ENCODE measurements at places on chromosomes 4 and X.
A peak's percentile ranks its signal among the peaks of the same experiment; 100 is the strongest.

- DNase-seq, result no peak
Observed at GRCh38 chr4:37765741-37766140, 60.7 kb upstream of the PGM2 start.

GRCh38 chr4:80489798-80490197 lies 154.3 kb downstream of the CFAP299 start:
- no peak for DNase-seq

- peak; percentile 32 for DNase-seq
Observed at GRCh38 chr4:6404611-6405396, 67.6 kb downstream of the PPP2R2C start.

GRCh38 chr4:112214390-112215264 lies 17.0 kb upstream of the AP1AR start:
- DNase-seq, result peak; percentile 25

DNA sequence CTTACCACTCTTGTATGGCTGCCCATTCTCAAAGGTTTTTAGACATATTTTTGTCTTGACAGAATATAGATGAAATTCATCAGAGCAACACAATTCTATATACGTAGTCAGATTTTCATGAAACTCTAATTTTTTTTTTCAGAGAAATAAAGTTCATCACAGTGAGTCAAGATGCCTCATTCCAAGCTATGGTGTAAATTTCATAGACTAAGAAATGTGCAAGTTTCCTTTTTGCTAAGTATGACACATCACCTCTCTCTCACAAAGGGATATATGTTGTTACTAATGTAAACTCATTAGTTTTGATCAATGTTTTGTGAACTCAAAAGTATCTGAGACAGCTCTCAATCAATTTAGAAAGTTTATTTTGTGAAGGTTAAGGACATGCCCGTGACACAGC lies 60.4 kb upstream of the ATXN3L start:
- DNase-seq, result no peak

DNA sequence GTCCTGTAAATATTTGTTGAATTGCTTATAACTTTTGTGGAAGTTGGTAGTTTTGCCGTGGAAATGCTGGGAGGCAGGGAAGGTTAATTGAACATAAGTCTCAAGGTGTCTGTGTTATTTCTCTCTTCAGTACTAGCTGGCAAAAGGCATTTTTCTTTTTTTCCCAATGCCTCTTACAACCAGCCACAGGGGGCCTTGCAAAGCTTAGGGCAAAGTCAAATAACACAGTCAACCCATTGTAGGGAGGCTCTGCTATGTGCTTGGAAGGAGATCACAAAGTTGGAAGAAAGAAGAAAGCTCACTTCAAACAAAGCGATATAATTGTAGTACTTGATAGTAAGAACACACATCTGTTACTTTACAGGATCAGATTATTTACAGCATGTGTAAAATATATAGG lies 802.6 kb downstream of the PDHA2 start:
- peak; percentile 56 for DNase-seq

GRCh38 chr4:137083571-137084135 lies 448.6 kb downstream of the PCDH18 start:
- no peak for DNase-seq

- DNase-seq, result no peak
Observed at GRCh38 chrX:43446752-43447151, 209.3 kb upstream of the MAOA start.

DNA sequence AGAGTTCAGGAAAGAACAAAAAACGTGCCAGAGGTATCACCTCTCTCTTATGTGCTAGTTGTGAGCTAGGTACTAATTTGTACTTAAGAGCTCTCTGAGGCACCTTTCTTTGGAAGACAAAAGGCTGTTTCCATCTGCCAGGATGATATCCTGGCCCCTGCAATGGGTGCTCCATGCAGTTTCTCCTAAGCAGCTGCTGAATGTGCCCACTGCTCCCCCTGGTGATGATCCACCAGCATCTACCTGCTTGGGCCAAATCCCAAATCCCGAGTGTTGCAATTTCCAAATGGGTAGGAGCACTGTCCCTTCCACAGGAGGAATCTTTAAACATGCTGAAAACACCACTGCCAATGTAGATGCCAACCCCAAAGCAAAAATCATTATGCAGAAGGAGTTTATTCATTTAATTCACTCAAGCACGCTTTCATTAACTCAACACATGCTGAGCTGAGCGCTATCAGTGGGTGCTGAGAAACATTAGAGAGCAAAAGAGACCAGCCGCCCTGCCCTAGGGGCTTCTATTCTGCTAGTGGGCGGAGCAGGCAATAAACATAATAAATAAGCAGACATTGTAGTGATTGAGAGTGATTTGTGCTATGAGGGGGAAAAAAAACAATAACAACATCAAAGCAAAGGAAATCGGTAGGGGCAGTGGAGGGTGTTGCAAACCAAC lies 69.6 kb upstream of the C4orf50 start:
- peak; percentile 86 for DNase-seq

DNA sequence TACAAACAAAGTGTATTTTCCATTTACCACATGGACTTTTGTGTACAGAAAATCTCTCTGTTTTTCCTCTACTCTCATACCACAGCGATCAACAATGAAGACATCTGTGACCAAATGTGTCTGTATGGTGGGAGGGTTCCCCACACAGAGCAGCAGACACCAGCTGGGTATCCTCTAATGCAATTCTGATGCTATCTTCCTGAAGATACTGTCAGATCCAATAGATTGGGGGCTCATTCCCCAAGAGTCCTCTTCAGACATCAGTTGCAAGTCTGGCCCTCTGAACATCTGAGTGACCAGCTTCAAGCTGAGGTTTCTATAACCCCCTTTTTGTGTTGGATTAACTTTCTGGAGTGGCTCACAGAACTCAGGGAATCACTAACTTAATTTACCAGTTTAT lies 659.4 kb downstream of the CCSER1 start:
- no peak for DNase-seq

DNA sequence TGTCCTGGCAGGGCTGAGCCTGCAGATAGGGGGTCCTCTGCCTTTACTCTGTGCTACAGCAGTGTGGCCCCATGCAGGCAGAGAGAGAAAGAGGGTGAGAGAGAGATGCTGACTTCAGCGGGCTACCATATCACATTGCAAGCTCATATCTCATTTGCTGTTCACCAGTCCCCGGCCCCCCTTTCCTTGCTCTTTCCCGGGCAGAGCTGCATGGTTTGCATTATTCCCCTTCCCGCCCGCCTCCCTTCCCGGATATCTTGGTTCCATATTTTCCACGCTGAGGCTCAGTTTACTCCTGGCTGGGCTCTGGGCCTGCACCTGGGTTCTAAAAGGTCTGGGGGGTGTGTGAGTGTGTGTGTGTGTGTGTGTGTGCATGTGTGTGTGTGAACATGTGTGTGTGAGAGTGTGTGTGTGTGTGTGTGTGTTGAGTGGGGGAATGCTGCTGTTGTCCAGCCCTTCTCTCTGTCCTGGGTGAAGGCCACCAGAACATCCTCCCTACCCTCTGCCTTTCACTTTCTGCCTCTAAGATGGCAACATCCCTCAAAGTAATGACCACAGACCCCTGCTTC lies 63.5 kb downstream of the PJA1 start:
- DNase-seq, result no peak

- DNase-seq, result no peak
Observed at GRCh38 chrX:13357925-13358324, 38.1 kb upstream of the ATXN3L start.
